Stimulated activated CD4-positive, alpha-beta T cell treated with anti-CD3 and anti-CD28 coated beads, Interleukin-2, amount 100 ng/mL, for 4 hours (primary cell): ENCODE measurements at places on chromosomes 1 and 21.

DNA sequence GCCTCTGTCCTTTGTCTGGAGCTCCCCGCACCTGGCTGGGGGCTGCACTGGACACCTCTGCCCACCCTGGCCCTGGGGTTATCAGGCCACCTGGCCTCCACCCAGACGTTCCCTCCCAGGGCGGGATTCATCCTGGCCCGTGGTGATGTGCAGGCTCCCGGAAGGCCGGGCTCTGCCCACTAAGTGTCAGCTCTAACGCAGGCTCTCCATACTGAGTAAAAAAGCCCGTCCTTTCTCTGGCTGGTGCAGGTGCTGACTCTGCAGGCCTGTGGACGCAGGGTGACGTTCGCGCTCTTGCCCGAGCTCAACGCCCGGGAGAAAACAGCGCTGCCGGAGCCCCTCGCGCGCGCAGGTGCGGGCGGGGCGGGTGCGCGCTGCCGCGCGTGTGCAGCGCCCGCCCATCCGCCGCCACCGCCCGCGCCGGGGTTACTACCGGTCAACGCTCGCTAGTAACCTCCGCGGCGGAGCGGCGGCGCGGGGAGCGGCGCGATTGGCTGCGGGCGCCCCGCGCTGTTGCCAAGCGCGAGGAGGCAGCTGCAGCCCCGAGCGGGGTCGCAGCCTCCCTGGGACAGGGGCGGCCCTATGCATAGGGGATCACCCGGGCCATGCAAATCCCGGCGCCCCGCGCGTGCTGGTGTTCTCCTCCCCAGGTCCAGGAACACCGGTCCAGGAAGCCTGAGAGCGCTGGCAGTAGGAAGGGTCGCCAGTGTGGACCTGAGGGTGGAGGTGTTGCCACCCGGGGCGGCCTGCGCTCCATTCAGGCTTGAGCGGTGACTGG lies 15.7 kb downstream of the ABCG1 start:
- DNase-seq = peak; percentile 49

DNA sequence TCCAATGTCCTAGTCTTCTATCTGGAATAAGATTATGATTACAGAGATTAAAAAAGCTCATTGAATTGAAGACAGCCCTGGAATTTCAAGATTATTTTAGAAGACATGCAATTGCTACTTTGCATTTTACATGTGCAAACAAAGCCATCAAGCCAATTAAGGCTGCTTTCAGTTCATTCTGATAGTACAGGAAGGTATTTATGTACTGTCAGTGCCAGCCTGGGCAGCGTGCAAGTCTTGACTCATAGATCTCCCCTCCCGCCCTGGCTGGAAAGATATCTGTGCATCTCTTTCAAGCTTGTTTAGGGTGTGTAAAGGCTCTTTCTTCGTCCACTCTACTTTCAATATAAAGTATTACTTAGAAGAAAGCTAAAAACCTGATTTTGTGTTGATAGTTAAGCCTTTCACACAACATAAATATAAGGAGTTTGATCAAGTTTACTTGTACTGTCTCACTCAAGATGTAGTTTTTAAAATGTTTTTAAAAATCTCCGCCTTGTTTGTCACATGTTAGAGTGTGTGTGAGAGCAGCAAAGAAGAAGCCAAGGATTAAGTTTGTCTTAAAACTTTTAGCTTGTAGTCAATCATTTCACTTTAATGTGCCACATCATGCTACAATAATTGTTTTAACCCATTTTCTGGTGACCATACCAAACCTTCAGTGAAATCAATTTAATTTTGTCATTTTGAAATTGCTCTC lies 13.6 kb upstream of the LYPLAL1 start:
- DNase-seq = no peak

GRCh38 chr1:38962113-38962512 lies 20.5 kb upstream of the RHBDL2 start:
- no peak for DNase-seq

DNA sequence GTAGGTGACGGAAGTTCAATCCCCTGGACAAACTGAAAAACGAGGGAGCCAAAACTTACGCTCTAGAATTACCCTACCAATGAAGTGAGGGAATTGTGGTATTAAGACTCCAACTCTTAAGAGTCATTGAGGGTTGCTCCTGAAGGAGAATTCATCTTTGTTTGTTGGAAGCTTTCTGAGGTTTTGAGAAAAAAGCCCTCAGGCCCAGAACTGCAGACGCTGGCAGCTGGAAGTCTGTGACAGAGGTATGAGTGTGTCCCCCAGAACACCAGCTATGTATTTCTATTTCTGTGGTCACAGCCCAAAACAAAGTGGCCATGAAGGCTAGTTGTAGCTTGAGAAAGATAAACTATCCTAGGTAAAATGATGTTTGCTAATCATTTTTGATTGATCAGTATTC lies 438.8 kb upstream of the B3GALT2 start:
- DNase-seq = no peak

- DNase-seq = no peak
Measured at GRCh38 chr1:38053416-38054091, 7.0 kb upstream of the POU3F1 start.

GRCh38 chr21:31493350-31493880 lies 149.4 kb upstream of the TIAM1 start:
- no peak for DNase-seq

DNA sequence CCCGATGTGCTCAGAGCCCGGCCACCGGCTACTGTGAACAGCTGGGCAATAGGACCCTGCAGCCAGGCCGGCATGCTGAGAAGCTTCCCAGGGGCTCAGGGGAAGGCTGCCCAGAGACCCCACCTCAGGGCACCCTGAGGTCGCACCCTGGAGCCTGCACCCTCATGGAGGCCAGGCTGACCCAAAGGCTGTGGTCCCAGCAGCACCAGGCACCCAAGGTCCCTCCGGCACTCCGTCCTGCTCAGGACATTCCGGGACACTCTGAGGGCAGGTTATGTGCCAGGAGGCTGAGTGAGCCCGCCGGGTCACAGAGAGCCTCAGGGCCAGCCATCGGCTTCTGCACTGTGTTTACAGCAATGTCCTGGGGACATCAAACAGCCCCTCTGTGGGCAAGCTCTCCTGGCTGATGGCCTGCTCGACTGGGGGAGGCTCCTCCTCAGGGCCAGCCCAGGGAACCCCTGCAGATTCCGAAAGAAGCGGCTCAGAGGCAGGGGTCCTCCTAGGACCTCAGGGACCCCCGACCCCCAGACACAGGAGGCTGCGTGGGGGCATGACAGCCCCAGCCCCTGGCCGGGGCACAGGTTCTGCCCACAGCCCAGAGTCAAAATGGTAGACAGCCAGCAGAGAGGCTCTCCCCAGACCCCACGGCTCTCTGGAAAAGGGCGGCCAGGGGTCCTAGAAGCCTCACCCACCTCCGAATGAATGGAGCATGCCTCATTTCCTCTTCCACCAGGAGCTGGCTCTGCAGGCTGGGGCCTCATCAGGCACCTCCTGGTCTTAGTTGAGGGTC lies 8.2 kb downstream of the SLC19A1 start:
- no peak for DNase-seq
